ENCODE measurements at places on chromosomes 16 and 17.

- DNase-seq, result no peak
Measured at GRCh38 chr17:39653316-39653661, 11.9 kb upstream of the TCAP start.

DNA sequence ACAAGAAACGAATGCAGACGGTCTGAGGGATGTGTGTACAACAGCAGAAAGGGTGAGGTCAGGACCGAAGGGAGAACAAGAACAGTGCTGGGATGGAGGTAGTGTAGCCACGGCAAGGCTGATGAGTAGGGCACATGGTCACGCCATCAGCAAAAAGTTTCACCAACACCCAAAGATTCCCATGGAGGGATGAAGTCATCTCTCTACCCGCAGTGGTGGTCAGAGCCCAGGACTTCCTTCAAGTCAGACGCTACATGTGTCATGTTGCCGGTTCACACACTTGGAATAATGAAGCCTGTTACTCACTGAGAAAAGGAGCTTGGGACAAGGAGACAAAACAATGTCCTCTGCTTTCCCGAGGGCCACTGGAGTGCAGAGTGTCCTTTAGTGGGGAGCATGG lies 79.7 kb downstream of the SALL1 start:
- DNase-seq, result no peak

- DNase-seq, result no peak
Measured at GRCh38 chr17:72624652-72625051, 467.8 kb downstream of the SLC39A11 start.

GRCh38 chr17:77116371-77116860 lies 24.4 kb upstream of the SEC14L1 start:
- no peak for DNase-seq

- no peak for DNase-seq
Measured at GRCh38 chr17:60538726-60539125, 12.7 kb upstream of the APPBP2 start.

Measured in activated CD8-positive, alpha-beta memory T cell treated with anti-CD3 and anti-CD28 coated beads for 4 hours (primary cell).